ENCODE measurements at places on chromosomes 2 and 18.

DNA sequence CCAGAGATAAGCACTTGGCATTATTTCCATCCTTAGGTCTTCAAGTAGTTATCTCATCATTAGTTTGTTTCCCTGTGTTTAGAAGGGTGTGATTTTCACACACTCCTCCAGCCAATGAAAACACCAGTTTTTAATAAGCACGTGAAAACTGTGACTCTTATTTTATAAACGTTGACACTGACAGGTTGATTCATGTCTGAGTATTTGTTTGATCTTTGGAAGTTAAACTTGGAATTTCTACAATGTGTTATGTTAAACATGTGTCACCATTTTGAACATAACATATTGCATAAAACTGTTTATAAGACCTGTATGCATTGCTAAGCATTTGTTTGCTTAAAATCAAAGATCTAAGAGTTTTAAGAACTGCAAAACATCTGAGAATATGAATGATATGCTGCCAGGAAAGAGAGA is 27.6 kb downstream of the SLC40A1 start:
- no peak for DNase-seq

GRCh38 chr18:43482136-43482535 is 204.8 kb upstream of the SYT4 start:
- no peak for DNase-seq

GRCh38 chr18:34754300-34754699 is 44.2 kb downstream of the DTNA start:
- no peak for DNase-seq

DNA sequence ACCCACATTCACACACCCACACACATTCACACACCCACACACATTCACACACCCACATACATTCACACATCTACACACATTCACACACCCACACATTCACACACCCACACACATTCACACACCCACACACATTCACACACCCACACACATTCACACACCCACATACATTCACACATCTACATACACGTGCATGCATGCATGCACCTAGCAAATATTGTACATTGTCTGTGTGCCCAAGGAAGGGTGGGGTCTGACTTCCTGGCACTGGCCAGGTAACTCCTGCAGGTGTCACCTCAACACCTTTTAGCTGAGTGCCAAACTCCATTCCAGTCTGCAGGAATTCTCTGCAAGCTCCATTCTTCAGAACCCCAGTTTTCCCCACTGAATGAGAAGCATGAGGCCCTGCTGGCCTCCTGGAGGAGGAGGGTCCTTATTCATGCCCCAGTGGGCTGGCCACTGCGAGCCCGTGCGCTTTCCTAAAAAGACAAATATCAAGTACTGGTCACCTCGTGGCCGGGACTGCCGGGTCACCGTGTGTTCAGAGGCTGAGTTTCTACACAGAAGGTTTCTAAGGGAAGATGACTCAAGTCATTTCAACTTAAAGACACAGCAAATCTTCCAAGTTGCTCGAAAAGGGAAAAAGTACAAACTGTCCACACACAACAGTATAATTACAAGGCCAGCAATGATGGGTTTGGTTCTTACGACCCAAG is 131.5 kb downstream of the HDAC4 start:
- no peak for DNase-seq

DNA sequence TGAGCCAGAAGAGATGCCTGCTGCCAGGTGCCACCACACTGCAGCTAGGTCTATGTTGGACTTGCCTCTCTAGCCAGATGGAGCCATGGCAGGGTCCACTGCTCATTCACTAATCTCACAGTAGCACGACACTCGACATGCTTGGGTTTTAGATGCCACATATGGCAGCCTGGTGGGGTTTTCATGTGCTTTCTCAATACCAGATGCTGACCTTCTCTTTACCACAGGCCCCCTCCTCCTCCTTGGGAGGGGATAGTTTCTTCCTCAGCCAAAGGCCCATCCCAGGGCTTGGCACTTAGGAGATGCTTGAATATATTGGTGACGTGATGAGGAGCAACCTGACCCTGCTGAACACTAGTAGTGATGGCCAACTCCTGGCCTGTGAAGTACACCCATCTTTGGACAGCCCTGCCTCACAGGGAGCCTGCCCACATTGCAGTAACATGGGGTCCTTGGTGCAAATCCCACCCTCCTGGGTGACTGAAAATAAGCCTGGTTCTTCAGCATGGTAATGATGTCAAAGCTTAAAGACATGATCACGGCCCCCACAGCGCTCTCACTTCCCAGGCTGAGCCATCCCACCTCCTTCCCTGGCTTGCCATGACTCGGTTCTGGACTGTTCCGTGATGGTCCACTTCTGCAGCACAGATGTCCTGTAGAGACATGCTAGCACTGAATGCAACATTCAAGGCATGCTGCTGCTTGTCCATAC is 227.5 kb downstream of the SH3RF3 start:
- DNase-seq, result no peak

DNA sequence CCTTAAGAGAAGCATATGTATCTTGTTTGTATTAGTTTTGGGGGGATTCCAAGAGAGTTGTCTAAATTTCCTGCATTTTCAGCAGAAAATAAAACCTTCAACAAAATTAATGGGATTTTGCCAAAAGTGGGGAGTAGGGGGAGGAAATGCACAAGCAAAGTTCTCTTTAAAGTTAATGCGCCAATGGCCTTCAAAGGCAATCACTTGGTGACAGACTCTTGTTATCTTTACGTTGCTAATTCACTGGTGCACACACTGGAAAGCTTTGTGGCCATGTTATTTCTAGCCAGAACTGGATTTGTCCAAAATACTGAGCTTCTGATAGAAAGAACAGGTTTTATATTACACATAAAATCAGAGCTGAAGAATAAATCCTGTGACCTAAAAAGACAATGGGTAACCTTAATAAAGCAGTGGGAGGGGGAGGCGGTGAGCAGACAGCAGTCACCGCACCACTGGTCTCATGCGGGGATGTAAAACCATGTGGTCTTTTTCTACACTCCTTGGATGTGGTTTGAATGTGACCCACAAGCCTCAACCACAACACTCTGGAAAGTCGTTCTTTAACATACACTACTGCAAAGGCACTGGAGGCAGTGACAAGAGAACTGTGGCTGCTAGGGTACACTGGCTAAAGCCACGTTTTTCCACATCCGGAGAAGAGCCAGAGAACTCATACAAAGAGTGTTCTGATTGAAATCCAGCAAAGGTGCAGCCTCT is 176.9 kb upstream of the SMAD7 start:
- no peak for DNase-seq

GRCh38 chr18:2853926-2854664 is 7.3 kb downstream of the EMILIN2 start:
- no peak for DNase-seq

DNA sequence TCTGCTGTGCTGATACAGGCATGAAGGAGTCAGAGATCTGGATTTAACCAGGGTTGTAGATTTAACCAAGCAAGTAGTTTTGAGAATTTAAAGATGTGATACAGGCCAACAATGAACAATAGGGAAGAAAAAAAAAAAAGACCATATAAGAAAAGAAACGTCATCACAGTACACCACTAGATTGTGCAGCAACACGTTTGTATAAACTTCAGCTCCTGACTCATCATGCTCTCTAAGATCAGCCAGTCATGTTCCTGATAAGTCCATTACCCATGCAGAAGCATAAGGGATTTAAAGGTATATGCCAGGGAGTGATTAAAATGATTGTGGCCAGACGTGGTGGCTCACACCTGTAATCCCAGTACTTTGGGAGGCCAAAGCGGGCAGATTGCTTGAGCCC is 22.3 kb upstream of the ERICH2 start:
- DNase-seq, result no peak

GRCh38 chr2:12050396-12050795 is 304.0 kb downstream of the LPIN1 start:
- no peak for DNase-seq

GRCh38 chr2:53569957-53570727 is 197.5 kb upstream of the CHAC2 start:
- DNase-seq, result no peak

GRCh38 chr2:218827701-218828476 is 3.7 kb downstream of the PRKAG3 start:
- DNase-seq, result no peak

- DNase-seq, result no peak
Observed at GRCh38 chr2:127670055-127670956, 5.0 kb downstream of the LIMS2 start.

DNA sequence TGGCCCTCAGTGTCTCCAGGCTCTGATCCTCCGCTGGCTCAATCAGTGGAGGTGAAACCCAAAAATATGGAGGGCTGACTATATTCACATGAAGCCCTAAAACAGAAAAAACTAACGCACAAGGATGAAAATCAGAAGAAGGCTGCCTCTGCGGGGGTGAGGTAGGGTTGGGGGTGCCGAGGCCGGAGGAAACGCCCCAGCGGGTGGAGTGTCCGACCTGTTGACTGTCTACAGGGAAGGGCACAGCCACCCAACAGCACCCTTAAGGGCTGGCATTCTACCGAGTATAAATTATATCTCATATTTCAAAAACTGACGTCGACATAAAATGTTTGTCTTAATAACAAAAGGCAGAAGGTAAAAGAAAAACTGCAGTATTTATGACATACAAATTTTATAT is 223.5 kb downstream of the HDAC4 start:
- no peak for DNase-seq

DNA sequence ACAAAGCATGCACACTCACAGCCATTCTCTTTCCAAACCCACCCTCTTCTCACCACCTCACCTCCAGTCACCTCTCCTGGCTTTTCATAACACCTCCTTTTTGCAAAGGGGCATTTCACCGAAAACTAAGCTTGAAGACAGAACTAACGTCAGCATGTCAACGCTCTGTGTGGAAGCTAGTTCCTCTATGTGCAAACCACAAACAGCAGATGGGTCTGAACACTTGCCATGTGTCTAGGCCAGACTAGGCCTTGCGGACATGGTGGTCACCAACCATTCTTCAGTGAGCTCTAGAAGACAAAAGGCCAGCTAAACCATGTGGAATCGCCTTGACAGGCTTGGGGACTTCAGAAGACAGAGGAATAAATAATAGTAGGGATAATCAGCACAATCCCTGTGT is 148.5 kb downstream of the TXNL1 start:
- no peak for DNase-seq

DNA sequence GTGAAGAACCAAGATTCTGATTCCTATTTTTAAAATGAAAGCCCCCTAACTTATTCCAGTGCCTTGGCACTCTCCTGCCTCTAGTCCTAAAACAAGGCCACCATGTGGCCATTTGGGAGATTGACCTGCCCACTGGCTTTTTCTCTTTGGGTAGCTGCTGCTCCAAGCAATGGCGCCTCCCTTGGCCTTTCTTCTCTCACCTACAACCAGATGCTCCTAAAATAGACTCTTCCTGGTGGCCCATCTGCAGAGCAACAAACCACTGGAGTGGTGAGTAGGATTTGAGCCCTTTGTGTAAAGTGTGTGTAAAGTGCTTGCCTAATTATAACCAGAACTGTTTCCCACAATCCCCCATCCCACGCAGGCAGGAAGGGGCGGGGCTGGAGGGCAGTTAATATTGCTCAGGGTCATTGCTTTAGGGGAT is 114.2 kb downstream of the FHOD3 start:
- no peak for DNase-seq

DNA sequence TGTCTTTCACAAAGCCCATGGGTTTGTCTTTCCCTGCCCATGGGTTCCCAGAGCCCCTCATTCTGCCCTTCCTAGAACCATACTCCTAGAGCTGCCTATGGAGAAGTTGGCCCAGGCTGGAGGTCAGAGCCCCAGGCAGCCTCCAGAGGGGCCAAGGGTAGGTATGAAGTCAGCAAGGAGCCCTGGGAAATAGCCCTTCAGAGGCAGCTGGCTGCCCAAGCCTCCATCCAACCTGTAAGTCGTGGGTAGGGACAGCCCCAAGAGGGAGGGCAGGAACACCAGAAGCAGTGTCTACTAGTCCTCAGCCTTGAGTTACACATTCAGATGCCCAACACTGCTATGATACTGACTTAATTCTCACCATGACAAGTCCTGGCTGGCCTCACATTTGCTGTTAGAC is 49.5 kb downstream of the TMEM247 start:
- no peak for DNase-seq

DNA sequence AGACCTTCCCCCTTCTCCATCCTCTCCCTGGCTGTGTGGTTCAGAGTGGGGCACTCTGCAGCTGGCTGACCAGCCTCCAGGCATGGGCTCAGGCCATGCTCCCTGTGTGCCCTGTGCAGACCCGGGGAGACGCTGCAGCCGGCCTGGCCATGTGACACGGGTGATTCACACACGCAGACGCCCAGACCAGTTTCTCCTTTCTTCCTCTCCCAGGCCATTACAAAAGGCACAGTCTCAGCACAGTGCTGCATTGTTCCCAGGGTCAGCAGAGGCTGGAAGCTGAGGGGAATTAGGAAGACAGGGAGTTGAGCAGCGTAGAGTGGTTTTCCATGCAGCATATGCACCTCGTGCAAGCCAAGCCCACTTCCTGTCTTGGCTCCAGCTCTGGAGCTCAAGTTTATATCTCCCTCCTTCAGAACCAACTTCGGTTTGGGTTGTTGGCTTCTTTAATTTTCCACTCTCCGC is 288.5 kb downstream of the TNS1 start:
- no peak for DNase-seq

- DNase-seq, result no peak
Observed at GRCh38 chr2:191145769-191146471, 4.9 kb downstream of the STAT4 start.

GRCh38 chr2:143345887-143346787 is 216.9 kb downstream of the ARHGAP15 start:
- DNase-seq, result no peak

DNA sequence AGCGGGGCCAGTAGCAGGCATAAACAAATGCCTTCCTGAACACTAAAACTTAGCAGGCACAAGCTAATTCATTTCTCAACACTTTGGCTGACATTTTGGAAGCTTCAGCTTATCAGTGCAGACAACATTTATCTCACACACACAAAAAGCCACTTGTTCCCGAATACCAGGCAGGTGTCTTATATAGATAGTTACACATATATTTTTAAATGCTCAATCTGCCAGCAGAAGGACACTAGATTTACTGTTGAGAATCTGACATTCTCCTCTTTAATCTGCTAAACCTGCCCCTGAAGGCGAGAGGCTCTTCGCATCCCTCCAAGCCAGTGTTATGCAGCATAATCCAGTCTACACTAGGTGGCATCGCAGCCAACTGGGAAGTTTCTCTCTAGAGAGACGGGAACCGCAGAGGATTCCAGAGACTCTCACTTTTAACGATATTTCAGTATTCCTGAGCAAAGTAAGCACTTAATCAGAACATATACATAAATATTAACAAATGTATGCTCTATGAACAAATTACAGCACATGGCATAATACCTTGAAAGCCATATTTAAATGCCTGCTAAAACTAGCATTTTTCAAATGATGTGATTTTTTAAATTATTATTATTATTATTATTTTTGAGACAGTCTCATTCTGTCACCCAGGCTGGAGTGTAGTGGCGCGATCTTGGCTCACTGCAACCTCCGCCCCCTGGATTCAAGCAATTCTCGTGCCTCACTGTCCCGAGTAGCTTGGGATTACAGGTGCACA is 90.2 kb upstream of the SCG2 start:
- DNase-seq, result peak; percentile 26
